ENCODE measurements at places on chromosomes 2 and 18.

- ATAC-seq = no peak
Observed at GRCh38 chr2:180842461-180842860, 137.9 kb upstream of the UBE2E3 start.

DNA sequence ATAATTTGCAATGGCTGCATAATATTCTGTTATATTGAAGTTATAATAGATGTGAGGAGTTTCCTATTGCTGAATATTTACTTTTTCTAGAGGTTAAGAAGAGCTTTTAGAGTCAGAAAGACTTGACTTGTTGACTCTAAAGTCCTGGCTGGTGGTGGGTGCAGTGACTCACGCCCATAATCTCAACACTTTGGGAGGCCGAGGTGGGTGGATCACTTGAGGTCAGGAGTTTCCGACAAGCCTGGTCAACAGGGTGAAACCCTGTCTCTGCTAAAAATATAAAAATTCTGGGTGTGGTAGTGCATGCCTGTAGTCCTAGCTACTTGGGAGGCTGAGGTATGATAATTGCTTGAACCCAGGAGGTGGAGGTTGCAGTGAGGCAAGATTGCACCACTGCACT lies 33.9 kb upstream of the ATIC start:
- ATAC-seq = no peak

DNA sequence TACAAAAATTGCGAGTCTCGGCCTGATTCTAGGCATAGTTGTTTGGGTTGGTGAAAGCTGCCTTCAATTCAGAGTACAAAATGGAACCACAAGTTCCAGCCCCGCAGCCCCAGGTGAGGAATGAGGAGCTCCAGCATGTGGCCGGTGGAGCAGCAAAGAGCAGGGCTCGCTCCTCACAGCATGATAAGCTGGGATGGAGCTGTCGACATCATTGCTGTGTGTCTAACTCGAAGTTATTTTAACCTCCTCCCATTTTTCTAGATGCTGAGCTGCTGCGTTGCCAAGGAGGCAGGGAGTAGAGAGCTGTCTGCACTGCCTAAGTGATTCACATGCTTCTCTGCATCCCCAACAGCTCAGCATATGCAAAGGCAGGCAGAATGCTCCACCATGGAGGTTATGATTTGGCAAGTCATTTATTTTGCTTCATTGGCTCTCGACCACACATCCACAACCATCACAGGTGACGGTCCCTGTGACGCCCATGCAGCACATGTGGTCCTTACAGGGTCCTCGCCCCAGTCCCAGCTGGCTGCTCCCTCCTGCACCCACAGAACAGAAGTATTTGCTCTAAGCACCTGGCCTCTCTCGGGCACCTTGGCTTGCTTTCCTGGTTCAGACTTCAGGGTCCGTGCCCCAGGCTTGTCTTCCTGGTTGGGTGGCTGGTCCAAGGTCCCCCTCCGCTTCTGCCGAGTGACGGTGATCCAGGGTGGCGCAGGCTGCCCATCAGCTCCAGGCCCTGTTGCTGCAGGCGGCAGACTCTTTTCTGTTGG lies 66.0 kb upstream of the MGAT4A start:
- ATAC-seq = no peak

DNA sequence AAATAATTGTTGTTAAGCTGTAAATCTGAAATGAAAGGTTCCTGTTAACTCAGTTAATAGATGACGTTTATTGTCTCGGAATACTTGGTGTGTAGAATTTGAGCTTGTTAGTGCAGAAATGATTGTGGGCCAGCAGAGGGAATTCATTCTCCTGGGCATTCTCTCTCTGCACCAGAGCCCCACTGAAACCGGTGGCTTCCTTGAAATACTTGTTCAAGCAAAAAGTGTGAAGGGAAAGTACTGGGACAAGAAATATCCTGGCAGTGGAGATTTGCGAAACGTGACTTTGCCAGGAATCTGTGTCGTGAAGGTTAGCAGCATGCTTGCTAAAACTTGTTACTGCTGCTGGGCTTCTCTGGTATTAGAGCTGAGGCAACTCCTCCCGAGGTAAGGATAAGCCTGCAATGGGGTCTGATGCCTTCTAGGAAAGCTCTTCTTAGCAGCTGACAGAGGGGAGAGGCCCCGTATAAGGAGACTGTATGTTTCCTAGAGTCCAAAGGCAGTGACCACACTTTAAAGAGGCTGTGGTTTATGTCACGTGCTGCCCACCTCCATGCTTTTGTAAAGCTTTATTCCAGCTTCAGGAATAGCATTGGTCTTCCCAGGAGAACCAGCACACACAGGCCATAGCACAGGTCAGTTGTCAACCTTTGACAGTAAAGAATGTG lies 2.0 kb downstream of the ITGA6 start:
- no peak for ATAC-seq

GRCh38 chr2:114011713-114012112 lies 121.8 kb downstream of the ACTR3 start:
- no peak for ATAC-seq

All from activated CD4-positive, CD25-positive, alpha-beta regulatory T cell treated with anti-CD3 and anti-CD28 coated beads, Interleukin-2, amount 50 U/mL, for 24 hours (primary cell).